ENCODE measurements at places on chromosomes 2 and 18. TPM values are rescaled to one million over a fixed set of nuclear protein-coding genes. Genes with fewer than 3 reads are reported as not detected.

The DOK6 gene
- total RNA-seq, result 0.07 TPM

The AGXT gene
- not detected for total RNA-seq

The WDR75 gene
- total RNA-seq, result 69.7 TPM

The HOXD8 gene
- not detected for total RNA-seq

The FNDC4 gene
- total RNA-seq, result 2.8 TPM

The SERPINB13 gene
- 16.7 TPM for total RNA-seq

The TMBIM1 gene
- 443 TPM for total RNA-seq

The NFATC1 gene
- 1.0 TPM for total RNA-seq

The ABCG5 gene
- not detected for total RNA-seq

The SNORC gene
- 1.1 TPM for total RNA-seq

The TTC21B gene
- total RNA-seq, result 20.1 TPM

The GPR75 gene
- total RNA-seq, result 2.6 TPM

The DCC gene
- not detected for total RNA-seq

The ICA1L gene
- total RNA-seq, result 1.4 TPM
